ENCODE measurements at places on chromosomes 5 and 9.

DNA sequence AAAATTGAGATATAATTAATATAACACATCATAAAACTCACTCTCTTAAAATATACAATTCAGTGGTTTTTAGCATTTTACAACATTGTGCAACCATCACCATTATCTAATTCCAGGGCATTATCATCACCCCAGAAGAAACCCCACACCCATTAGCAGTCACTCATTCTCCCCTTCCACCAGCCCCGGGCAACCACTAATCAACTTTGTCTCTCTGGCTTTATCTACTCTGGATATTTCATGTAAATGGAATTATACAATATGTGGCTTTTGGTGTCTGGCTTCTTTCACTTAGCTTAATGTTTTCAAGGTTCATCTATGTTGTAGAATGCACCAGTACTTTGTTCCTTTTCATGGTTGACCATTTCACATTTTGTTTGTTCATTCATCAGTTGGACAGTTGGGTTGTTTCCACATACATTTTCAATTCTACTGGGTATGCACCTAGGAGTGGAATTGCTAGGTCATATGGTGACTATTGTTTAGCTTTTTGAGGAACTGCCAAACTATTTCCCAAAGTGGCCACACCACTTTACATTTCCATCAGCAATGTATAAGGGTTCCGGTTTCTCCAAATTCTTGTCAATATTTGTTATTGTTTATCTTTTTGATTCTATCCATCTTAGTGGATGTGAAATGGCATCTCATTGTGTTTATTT, 62.4 kb downstream of the MARCHF3 start:
- no peak for DNase-seq

GRCh38 chr5:170297589-170298462, at the start of gene LCP2:
Gene LCP2, minus strand, starts transcription at chr5:170297777. Its CDS starts 166 bp downstream, at chr5:170297611.
- DNase-seq: peak; percentile 54

- no peak for DNase-seq
Observed at GRCh38 chr9:35357116-35357515, 132.8 kb upstream of the RUSC2 start.

- no peak for DNase-seq
Observed at GRCh38 chr5:40446910-40447309, 232.8 kb upstream of the PTGER4 start.

- DNase-seq: no peak
Observed at GRCh38 chr5:101018299-101018698, 115.2 kb upstream of the ST8SIA4 start.

DNA sequence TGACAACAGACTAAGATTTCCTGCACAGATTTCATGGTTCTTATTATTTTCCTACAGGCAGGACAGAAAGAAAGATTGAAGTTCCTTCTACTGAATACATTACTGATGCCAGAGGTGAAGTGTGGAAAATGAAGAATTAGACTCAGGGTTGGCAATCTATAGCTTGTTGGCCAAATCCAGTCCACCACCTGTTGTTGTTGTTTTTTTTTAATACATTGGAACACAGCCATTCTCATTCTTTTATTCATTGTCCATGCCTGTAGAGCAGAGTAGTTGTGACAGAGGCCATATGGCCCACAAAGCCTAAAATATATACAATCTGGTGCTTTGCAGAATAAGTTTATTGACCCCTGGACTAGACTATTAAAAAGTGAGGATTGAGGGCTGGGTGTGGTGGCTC, 5.8 kb upstream of the PLPPR1 start:
- no peak for DNase-seq

DNA sequence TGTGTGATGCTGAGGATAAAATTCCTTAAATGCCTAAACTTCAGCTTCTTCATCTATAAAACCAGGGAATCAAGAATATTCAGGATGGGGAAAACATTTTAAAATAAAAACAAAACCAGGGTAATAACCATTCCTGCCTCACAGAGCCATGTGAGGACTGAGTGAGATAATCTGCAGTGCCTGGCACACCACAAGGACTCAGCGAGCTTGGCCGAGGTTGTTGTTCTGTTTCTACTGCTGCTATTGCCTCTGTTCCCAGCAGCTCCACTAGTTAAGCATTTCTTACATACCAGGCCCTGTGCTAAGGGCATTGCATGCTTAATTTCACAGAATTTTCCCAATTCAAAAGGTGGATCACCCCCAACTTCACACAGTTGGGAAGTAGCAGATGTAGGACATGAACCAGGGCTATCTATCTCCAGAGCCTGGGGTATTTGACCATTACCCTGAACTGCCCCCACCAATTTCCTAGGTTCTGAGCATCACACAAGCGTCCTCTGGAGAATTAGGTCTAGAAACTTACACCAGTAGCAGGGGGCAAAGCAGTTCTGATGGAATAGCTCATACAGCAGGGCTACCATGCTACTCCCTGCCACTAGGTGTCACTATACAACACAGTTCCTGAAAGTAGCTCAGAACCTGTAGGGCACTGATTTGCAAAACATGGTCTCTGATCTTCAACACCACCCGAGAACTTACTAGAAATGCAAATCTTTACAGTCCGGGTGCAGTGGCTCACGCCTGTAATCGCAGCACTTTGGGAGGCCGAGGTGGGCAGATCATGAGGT, 74.3 kb downstream of the LRSAM1 start:
- no peak for DNase-seq

DNA sequence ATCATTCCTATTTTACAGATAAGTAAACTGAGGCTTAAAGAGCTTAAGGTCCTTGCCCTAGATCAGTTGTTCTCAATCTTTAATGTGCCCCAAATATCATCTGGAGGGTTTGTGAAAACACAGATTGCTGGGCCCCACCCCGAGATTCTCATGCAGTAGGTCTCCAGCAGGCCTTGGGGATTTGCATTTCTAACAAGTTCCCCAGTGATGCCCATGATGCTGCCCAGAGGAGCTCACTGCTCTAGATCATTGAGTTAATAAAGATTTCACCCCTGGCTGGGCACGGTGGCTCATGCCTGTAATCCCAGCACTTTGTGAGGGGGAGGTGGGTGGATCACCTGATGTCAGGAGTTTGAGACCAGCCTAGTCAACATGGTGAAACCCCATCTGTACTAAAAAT, 42.8 kb upstream of the RAD23B start:
- DNase-seq: no peak

DNA sequence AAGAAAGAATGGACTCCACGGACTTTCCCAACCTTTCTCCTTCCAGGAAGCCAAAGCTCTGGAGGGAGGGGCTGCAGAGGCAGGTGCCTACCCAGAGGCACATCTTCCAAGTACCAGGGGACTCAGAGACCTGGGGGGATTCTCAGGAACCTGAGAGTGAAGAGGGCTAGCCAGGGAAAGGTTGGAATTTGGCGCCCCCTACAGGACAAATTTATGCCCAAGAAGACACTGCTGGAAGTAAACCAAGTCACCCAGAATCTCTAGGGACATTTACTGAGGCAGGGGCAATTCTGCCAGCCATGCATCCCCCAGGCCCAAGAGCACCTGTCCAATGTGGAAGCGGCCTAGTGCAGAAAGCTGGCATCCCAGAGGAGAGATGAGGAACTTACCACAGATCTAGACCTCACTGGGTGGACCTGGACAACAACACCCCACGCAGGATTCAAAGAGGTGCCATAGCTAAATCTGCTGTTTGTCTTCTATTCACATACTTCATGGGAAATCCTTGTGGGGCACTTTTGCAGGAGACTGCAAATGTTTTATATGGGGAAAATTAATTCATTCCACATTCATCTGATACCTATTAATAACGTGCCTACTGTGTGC, 25.9 kb upstream of the IDNK start:
- DNase-seq: peak; percentile 11

- no peak for DNase-seq
Observed at GRCh38 chr9:130675396-130675795, 11.0 kb downstream of the PRDM12 start.

GRCh38 chr5:14842117-14842516, 29.5 kb downstream of the ANKH start:
- DNase-seq: no peak

GRCh38 chr5:118980438-118980837, 7.9 kb downstream of the DTWD2 start:
- DNase-seq: no peak

DNA sequence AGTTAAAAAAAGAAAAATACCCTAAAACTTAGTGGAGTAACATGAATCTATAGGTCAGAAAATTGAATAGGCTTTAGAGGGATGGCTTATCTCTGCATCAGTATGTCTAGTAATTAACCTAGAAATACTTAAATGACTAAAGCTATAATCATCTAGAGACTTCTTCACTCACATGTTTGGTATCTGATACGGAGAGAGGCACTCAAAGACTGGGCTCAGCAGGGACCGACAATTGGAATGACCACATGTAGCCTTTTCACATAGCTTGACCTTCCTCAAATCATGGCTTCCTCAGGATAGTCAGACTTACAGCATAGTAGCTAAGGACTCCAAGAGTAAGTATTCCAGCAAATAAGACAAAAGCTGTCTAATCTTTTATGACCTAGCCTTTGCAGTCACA, 105.3 kb upstream of the RORB start:
- no peak for DNase-seq

GRCh38 chr5:94024101-94024500, 282.7 kb upstream of the POU5F2 start:
- DNase-seq: no peak

GRCh38 chr5:82384034-82384750, 106.0 kb upstream of the RPS23 start:
- no peak for DNase-seq

DNA sequence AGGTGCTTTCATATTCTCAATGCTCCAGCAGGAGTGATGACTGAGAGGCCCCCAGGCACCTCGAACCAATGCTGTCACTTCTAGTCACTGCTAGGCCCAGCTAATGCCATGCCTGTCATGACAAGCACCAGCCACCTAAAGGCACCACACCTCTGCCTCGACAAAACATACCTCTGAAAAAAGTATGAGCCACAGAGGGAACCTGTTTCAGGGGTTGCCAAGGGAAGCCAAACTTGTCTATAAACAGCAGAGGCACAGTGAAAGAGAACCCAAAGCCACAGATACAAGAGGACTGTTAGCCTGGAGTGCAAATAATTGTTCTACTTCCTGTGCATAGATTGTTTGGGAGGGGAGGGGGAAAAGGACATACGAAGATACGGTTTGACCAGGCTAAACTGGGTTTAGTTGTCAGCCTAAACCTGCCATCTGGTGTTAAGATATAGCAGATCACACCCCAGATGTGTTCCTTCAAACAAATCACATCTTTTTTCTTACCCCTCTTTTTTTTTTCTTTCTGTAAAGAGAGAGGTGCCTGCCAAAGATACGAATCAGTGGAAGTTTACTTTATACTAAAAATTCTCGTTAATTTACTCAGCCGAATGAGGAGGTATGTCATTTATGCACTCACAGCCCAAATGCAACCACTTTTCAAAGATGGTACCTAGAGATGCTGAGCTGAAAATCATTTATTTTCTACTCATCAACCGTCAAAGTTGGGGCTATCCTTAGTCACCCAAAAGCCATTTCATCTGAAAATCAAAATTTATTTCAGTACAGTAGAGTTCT, 45.7 kb downstream of the BNC2 start:
- DNase-seq: no peak

DNA sequence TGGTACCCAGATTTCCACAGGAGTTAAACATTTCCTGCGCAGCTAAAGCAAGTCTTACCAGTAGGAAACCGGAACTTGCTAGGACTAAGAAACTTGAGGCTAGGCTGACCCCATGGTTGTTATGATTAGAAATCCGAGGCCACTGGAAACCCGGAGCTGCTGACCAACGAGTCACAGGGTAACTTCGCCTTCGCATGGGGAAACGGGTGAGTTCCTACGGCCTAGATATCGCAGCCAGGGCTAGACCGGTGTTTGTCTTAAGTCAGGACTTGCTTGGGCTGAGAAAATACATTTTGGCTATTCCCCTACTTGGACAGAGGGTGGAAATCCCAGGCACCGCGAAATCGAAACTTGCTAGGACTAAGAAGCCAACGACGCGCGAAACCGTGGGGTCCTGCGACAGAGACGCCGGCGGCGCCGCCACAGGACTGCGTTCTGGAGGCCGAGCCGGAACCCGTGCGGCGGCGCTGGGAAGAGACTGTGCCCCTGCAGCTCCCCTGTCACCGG, 1.6 kb upstream of the ANXA2R start:
- peak; percentile 78 for DNase-seq

- no peak for DNase-seq
Observed at GRCh38 chr5:107736638-107737037, 65.9 kb upstream of the EFNA5 start.

- DNase-seq: no peak
Observed at GRCh38 chr9:119020730-119021333, 348.4 kb downstream of the BRINP1 start.

GRCh38 chr5:59236448-59236847, 653.6 kb downstream of the RAB3C start:
- DNase-seq: no peak

- DNase-seq: no peak
Observed at GRCh38 chr9:112433499-112434392, 52.9 kb upstream of the KIAA1958 start.

DNA sequence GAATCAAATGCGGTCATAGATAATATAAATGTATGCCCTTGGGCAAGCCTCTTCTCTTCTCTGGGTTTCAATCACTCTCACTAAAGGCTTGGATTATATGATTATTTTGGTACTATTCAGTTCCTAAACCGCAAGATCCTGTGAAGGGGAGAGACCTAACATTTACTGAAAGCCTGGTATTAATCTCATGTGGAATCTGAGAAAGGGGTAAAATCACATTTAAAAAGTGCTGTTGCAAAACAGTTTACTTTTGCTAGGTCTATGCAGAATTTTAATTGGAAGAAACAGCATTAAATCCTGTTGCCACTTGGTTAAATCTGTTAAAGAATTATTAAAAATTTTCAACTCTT, 50.7 kb downstream of the SLC44A1 start:
- DNase-seq: no peak

DNA sequence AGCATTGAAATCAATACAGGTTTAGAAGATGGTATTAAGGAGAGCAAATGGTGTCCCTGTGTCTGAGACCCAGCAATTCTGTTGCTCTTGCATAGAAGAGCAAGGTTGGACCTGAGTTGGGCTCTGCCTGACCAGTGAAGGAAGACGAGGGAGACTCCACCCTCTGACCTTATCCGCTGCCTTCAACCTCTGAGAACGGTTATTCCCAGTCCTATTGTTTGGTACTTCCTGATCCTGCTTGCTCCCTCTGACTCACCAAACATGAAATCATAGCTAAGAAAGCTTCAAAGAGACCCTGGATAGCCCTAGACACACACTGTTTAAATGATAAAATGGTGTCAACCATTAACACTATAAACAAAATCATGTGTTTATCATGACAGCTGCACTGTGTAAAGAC, 218.5 kb downstream of the PLK2 start:
- DNase-seq: no peak

- no peak for DNase-seq
Observed at GRCh38 chr9:4964540-4964939, 20.5 kb upstream of the JAK2 start.

- no peak for DNase-seq
Observed at GRCh38 chr9:35714579-35715252, 17.3 kb downstream of the TLN1 start.
